ENCODE measurements at places on chromosomes 5 and 9. TPM values are rescaled to one million over a fixed set of nuclear protein-coding genes. Genes with fewer than 3 reads are reported as not detected.

DNA sequence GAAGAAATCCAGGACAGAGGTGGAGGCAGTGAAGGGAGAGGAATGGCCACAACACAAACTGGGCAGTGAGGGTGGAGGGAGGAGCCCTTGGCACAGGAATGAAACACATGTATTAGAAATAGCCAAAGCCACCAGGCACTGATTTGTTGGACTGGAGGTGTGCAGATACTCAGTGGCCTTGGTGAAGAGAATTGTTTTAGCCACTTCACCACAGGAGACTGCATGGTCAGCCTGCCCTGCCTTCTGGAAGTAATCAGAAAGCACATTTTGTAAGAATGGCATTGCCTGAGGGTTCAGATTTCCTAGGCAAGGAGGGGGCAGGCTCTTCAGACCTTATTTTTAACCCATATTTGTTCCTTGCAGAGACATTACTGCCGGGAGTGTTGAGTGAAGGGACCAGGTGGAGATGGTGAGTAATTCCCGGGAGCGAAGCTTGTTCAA lies 2.2 kb downstream of the SGCD start:
- no peak for DNase-seq

Gene ZDHHC11B
- not detected for total RNA-seq

Gene NR5A1
- not detected for total RNA-seq

GRCh38 chr5:149044453-149045088 lies 18.3 kb downstream of the SH3TC2 start:
- DNase-seq, result no peak

GRCh38 chr9:124346347-124347163 lies 68.7 kb downstream of the PSMB7 start:
- DNase-seq, result no peak

DNA sequence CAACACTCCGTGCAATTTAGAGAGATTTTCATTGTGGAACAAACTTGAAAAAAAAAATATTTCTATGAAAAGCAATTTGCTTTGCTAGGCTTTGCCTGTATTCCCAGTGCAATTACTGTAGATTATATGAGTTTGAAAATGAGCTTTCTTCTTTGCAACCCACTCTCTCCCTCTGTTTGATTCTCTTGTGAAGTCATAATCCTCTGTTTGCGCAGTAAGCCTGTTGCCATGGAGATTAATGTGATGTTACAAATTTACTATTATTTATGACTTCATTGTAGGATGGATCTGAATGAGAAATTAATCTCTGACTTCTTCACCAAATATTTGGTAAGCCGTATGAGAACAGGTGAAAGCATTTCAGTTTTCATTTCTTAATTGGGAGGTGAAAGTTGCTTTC lies 320.3 kb downstream of the SPATA31D1 start:
- no peak for DNase-seq

Gene GABRG2
- total RNA-seq, result not detected

- no peak for DNase-seq
These were observed 266.7 kb downstream of the NSG2 start for GRCh38 chr5:174312270-174312617.

- no peak for DNase-seq
These were observed 73.3 kb upstream of the NREP start for GRCh38 chr5:111830333-111830732.
